ENCODE measurements at places on chromosomes 16 and 17.
A peak's percentile ranks its signal among the peaks of the same experiment; 100 is the strongest.

DNA sequence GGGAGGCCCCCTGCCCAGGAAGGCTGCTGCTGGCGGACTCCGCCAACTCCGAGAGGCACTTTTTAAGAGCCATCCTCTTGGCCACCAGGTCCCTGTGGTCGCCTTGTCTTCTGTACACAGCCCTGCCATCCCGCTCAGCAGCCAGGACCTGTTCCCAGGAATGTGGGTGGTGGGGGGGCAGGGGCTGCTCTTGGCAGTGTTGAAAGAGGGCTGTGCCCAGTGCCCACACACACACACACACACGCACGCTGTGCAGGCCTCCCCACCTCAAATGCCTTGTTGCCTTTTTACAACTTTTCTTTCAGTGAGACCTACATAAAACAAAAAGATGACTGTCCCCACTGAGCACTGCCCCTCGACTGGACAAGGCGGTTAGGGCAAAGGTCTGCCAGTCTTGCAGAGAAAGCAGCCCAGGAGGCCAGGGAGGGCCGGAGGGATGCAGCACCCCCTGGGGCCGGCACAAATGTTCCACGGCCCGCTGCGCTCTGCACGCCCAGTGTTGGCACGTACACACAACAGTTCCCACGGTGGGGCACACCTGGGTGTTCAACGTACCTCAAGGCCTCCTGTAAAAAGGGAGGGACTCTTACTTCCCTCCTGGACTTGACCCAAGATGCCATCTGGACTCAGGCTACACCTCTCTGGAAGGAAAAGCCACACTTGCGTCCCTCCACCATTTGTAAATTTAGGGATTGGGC is 18.5 kb upstream of the PITPNA start:
- DNase-seq: no peak

GRCh38 chr16:71927383-71927782 is 32.1 kb downstream of the IST1 start:
- peak; percentile 87 for DNase-seq

- no peak for DNase-seq
These were observed 3.6 kb downstream of the ZNF48 start for GRCh38 chr16:30398661-30399434.

- DNase-seq: no peak
These were observed 9.2 kb upstream of the MSLN start for GRCh38 chr16:751152-752006.

DNA sequence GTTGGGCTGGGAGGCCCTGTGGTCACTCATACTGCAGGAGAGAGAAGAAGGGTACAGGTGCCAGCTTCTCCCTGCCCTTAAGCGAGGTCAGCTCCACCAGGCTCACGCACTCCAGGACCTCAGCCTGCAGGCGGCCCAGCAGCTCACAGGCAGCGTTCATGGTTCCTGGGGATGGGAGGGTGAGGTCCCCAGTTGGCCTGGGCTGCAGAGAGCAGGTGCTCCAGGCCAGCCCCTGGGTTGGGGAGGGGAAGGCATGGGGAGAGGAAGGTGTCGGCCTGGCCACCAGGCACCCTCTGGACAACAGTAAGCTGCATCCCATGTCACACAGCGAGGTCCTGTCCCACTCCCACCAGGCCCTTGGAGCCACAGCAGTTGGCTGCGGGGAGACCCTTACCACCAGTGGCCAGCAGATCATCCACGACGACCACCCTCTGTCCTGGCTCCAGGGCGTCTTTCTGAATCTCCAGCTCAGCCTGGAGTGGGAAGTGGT is 2.0 kb downstream of the APRT start:
- DNase-seq: no peak

- DNase-seq: peak; percentile 31
These were observed 862 bp downstream of the DCAKD start for GRCh38 chr17:45050481-45051059.

- peak; percentile 85 for DNase-seq
These were observed 28.7 kb upstream of the MILR1 start for GRCh38 chr17:64420143-64420670.

GRCh38 chr17:80427366-80428282 is 12.7 kb downstream of the ENDOV start:
- DNase-seq: no peak

DNA sequence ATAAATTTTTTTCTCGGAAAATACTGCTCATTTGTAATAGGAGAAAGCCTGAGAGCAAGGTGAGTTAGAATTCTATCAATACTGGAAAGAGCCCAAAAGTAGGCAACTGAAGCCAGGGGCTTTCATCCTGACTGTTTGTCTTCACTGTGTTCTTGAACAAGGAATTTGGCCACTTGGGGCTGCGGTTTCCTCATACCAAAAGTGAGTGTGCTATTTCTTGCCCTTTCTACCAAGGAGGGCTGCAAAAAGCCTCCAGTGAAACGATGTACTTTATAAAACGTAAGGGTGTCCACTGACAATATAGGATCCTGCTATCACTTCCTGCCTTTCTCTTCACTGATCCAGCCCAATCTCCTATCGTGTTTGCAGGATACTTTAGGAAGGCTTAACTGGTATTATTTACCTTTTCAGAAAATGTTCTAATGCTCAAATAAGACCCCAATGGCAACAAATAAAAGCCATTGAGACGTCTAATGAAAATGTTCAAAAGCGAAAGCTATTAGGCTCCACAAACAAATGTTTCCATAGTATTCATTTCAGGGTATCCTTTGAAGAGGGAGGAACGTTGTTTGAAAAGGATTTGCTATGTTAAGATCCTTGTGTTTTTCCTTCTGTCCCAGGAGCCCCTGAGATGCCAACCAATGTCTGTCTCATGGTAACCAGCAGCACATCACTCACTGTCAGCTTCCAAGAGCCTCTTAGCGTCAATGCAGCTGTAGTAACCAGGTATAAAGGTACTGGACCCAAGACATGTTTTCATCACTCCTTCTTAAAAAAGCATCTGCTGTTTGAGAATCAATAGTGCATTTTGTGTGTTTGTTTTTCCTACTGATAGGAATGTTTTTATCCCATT is 219.3 kb upstream of the NOG start:
- DNase-seq: no peak

GRCh38 chr17:30278032-30278431 is 13.7 kb downstream of the BLMH start:
- peak; percentile 46 for DNase-seq

GRCh38 chr16:85534536-85535351 is 78.4 kb upstream of the GSE1 start:
- DNase-seq: no peak

DNA sequence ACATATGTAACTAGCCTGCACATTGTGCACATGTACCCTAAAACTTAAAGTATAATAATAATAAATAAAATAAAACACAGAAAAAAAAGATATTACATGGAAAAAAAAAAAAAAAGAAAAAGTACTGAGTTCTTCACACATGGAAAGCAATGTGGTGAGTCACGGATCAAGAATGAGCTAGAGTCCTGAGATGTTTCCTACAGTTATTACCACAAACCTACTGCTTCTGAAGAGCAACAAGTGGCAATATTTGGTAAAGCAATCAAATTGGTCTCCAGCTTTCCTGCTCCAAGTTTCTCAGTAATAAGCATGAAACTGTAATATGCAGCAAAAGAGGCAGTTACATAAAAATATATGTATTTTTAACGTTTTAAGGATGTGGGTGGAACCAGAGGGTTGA is 223.3 kb upstream of the SALL1 start:
- DNase-seq: peak; percentile 67

GRCh38 chr17:8333281-8333680 is 6.4 kb upstream of the ODF4 start:
- no peak for DNase-seq

DNA sequence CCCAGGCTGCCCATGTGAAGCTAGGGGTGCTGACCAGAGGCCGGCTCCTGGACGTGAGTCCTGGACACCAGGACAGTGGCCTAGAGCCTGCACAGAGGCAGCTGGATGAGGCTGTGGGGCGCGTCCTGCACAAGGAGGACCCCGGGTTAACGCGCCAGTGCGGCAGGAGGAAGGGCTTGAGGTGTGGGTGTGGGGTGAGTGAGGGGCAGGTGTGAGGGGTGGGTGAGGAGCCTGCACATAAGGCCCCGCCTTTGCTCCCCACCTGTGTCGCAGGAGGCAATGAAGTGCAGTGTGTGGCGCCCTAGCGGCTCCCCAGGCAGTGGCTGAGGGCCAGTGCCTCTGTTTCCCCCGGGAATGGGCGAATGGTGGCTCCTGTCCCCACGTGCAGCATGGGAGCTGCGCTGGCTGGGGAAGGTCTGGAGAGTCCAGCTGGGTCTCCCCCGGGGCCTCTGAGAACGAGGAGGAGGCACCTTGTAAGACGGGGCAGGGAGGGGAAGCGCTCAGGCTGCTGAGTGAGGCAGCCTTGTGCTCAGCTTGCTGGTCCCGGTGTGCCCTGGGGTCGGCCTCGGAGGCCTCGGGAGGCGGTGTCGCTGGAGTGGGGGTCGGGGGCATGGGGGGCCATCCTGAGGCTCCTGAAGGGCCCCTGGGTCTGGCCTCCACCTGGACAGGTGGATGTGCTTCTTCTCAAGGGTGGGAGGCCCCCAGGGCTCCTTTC is 3.2 kb downstream of the CD7 start:
- DNase-seq: no peak

- no peak for DNase-seq
These were observed 5.5 kb upstream of the CALB2 start for GRCh38 chr16:71352963-71353460.

- no peak for DNase-seq
These were observed 64.8 kb upstream of the NOG start for GRCh38 chr17:56528696-56529095.

DNA sequence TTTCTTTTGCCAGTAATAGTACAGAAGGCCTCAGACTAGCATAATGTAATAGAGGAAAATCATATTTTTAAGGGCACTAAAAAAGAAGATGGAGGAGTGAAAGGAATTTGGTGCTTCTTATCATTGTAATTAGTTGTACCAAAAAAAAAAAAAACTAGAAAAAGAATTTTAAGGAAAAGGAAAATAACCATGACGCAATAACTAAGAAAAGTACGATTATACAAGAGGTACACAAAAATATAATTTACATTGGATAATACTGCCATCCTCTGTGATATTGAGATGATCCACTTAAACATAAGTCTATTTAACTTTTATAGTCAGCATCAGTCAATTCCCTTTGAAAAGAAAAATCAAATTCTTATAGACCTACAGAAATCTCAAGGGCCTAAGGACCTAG is 146.7 kb upstream of the IRX5 start:
- no peak for DNase-seq
